ENCODE measurements at places on chromosomes 7 and 10.

- no peak for DNase-seq
Observed at GRCh38 chr10:11856678-11857077, 33.5 kb downstream of the PROSER2 start.

- no peak for DNase-seq
Observed at GRCh38 chr10:63481815-63482421, 16.1 kb upstream of the JMJD1C start.

- no peak for DNase-seq
Observed at GRCh38 chr10:31999836-32000235, 56.4 kb downstream of the KIF5B start.

GRCh38 chr10:44368637-44369036 is 16.3 kb downstream of the CXCL12 start:
- no peak for DNase-seq

DNA sequence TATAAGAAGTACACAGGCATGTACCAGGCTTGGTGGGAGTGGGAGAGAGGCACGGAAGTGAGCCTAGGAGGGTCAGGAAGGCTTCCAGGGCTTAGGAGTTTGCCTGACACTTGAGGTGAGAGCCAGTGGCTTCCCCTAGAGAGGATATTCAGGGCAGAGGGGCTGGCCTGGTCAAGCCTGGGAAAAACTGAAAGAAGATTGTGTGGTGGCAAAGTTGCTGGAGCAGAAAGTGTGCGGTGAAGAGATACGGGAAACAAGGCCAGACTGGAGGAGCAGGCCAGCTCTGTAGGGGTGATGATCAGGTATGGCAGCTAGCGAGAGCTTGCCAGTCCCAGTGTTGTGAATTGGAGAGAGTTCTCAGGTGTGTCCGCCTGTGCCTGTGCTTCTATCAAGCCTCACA is 129.9 kb downstream of the CCNY start:
- no peak for DNase-seq

DNA sequence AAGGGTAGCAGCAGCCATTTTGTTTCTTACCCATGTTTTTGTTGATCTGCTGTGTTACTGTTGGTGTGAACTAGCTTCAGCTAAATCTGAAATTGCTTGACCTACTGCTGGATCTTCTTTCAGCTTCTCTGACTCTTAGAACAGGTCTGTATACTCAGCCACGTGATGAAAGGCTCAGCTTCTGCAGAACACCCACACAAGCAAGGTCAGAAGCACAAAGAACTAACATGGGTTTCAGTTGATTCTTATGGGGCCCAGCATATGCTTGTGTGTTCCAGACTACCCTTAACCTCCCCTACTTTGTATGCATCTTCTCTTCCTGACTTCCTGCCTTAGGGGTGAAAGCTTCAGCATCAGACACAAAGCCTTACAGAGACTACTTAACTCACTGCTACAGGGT is 186.8 kb downstream of the HGF start:
- DNase-seq: no peak

DNA sequence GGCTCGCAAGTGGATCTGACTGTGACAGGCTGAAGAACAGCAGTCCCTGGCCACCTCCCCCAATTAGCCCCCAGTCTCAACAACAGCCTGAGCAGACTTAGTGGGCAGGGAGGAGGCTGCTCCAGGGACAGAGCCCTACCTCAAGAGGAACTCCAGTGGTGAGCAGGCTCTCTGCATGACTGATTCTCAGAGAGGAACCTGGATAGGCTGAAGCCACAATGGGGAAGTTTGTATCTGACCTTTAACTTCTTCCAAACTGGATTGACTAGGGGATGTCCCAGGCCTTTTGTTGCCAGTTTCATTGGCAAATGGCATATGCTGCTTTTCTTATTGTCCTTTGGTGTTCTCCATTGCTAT is 93.0 kb downstream of the ARHGAP22 start:
- DNase-seq: no peak

GRCh38 chr10:32446536-32447406 is 831 bp downstream of the CCDC7 start:
- no peak for DNase-seq

- no peak for DNase-seq
Observed at GRCh38 chr7:106420736-106421135, 136.0 kb upstream of the NAMPT start.

DNA sequence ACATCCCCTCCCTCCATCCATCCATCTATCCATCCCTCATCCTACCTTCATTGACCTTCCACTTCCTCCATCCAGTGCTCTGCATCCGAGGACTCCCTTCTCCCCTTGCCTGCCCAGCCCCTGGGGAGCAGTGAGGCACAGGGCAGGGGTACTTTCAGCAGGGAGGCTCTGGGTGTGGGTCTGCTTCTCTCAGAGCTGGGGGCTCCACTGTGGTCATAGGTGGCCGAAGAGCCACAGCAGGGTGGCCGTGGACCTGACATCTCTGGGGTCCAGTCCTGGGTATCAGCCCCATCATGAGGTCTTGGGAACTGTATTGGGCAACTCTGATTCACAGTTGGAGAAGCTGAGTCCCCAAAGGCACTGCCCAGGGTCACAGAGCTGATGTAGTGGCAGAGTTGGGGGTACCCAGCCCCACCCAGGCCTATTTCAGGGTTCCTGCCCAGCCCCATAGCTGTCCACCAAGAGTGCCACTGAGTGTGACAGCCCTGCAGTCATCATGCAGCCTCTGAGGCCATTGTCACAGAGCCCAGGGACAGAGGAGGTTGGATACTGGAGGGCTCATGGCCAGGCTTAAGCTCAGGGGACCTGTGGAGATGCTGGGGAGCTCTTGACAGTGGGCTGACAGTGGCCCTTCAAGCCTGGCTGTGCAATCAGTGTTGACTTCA is 35.3 kb upstream of the DPYSL4 start:
- DNase-seq: no peak

- DNase-seq: no peak
Observed at GRCh38 chr7:74312418-74313028, 23.3 kb downstream of the CLIP2 start.

DNA sequence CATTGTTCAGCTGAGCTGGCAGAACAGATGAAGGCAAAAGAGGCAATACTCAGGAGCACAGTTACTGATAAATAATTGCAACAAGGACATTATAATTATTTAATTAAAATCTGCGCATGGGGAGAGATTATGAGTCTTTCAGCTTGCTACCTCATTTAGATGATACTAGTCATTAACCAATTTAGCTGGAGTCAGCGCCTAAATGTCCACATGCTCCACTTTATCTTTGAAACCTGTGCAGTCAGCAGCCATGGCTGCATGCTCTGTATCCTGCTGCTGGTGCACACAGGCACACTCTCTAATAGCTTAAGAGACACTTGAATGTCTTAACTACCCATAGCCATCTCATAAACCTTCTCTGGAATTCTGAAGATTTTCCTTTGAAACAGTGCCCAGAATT is 196.8 kb downstream of the PPP1R3A start:
- no peak for DNase-seq

GRCh38 chr10:117511601-117512390 is 30.8 kb upstream of the EMX2 start:
- DNase-seq: no peak

GRCh38 chr10:48935577-48935976 is 4.1 kb downstream of the LRRC18 start:
- no peak for DNase-seq

- DNase-seq: no peak
Observed at GRCh38 chr7:151095123-151095797, 9.0 kb downstream of the AGAP3 start.

GRCh38 chr10:12350925-12351324 is 1.6 kb downstream of the CAMK1D start:
- no peak for DNase-seq

DNA sequence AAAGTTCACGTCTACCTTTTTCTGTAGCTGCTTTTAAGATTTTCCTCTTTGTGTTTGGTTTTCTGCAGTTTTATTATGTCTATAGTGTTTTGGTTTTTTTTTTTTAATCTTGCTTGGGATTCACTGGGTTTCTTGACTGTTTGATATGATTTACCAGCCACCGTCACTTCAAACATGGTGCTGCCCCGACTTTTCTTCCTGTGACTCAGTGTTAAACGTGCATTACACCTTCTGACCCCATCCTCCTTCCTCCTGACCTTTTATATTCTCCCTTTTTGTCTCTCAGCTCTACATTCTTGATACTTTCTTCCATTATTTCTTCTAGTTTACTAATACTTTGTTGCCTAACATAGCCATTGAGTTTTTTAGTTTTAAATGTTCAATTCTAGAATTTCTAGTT is 61.5 kb downstream of the GNA12 start:
- DNase-seq: no peak

- DNase-seq: no peak
Observed at GRCh38 chr10:78000956-78001472, 28.3 kb downstream of the POLR3A start.

DNA sequence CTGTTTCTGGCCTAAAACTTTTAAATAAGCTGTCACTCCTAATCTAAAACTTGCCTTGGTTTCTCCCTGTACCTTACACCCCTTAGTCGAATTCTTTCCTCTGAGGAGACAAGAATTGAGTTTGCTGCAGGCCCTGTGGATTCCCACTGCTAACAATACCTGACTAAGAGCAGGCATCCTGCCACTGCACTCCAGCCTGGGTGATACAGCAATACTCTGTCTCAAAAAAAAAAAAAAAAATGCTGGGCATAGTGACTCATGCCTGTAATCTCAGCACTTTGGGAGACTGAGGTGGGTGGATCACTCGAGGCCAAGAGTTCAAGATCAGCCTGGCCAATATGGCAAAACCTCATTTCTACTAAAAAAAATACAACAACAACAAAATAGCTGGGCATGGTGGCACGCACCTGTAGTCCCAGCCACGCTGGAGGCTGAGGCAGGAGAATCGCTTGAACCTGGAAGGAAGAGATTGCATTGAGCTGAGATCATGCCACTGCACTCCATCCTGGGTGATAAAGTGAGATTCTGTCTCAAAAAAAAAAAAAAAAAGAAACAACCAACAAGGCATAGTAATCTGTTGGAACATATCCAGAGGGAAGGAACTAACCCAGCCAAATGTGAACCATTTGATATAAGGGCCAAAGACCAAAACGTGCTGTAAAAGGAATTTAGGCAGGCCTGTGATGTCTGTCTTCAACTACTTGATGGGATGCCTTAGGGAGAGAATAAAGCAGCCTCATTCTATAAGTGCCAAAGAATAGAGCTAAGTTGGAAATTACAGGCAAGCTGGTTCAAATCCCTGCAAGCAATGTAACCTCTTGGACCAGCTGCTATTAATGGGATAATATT is 732.7 kb upstream of the AUTS2 start:
- DNase-seq: no peak

DNA sequence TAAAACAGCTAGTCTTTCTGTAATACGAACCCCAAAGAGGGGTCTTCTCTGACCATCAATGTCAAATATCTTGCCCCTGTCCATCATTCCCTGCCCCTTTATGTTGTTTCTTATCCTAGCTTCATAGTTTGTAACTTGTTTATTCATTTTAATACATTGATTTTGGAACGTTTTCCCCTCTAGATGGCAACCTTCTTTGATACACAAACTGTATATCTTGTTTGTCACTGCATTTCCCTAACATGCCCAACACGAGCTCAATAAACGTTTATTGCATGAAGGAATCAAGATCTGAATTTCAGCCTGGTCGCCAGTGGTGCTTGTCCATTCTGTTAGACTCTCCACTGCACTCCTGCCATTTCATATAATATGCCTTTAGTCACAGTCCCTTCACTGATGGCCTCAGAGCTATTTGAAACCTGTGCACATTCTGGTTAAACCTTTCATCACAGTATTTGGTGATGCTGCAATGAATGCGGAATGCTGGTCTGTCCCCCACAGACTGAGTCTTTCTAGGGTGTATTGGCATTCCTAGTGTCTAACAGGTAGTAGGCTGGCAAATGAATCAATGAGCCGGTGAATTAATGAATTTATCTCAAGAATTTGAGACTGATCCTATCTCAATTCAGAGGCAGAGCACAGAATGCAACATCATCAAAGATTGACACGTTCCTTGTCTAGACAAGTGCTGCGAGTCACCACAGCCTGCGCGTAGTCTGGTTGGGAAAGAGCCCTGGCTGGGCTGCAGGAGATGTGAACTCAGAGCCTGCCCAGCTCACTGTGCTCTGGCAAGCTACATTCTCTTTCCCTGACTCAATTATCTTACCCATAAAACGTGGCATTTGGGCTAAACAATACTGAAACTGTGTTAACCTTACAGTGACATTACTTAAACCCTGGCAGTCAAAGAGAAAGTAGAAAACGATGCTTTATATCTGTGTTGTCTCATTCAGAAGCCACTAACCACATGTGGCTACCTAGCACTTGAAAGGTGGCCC is 55.2 kb upstream of the FRMD4A start:
- peak; percentile 37 for DNase-seq

- DNase-seq: no peak
Observed at GRCh38 chr7:39069031-39069430, 91.3 kb downstream of the POU6F2 start.

GRCh38 chr10:25934621-25935139 is 651 bp downstream of the MYO3A start:
- DNase-seq: no peak

DNA sequence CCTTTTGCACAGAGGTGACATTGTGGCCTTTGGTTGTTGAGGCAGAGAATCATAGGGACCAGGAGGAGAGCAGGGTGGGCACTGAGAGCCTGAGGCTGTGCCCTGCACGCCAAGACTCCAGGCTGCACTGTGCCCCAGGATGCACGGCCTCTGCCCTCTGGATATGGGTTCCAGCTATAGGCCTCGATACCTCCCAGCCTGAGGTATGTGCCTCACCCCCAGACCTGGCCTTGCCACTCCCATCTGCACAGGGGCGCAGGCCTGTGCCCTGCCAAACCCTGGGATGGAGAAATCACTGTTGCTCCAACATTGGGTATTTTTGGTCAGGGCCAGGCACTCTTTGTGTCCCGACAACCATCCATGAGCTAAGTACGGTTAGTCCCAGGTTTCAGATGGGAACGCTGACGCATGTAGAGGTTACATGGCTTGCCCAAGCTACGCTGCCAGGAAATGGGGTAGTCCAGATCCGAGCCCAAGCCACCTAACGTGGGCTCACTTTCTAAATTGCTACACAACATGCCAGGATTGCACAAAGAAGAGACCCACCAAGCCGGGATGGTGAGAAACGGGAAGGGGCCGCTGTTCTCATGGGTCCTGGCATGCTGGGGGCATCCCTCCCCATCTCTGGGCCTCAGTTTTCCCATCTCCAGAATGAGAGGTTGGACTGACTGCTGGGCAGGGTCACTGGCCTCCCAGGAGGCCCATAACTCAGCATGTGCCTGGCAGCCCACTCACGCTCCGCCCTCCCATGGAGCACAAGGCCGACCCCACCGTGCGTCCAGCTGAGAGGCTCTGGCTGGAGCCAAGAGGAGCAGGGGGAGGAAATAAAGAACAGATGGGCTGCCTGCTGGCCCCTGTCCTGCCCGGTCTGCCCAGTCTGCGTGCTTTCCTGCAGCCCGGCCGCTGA is 44.2 kb downstream of the ZCCHC24 start:
- no peak for DNase-seq

GRCh38 chr7:43838201-43838658 is 31.1 kb downstream of the MRPS24 start:
- no peak for DNase-seq

Measured in astrocyte of the cerebellum (primary cell).